ENCODE measurements at places on chromosomes 6 and 20.

GRCh38 chr6:111522393-111523020 lies 39.5 kb upstream of the REV3L start:
- no peak for DNase-seq

GRCh38 chr20:4929686-4930397 lies 71.5 kb downstream of the SLC23A2 start:
- no peak for DNase-seq

DNA sequence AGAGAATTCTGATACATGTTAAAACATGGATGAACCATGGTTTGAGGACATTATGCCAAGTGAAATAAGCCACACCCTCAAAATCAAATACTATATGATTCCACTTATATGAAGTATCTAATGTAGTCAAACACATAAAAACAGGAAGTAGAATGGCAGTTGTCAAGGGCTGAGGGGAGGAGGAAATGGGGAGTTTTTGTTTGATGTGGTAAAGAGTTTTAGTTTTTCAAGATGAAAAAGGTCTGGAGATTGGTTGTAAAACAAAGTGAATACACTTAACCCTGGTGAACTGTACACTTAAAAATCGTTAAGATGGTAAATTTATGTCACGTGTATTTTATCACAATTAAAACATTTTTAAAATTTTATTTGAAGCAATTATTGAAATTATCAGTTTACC lies 127.4 kb upstream of the GRIK2 start:
- DNase-seq, result no peak

DNA sequence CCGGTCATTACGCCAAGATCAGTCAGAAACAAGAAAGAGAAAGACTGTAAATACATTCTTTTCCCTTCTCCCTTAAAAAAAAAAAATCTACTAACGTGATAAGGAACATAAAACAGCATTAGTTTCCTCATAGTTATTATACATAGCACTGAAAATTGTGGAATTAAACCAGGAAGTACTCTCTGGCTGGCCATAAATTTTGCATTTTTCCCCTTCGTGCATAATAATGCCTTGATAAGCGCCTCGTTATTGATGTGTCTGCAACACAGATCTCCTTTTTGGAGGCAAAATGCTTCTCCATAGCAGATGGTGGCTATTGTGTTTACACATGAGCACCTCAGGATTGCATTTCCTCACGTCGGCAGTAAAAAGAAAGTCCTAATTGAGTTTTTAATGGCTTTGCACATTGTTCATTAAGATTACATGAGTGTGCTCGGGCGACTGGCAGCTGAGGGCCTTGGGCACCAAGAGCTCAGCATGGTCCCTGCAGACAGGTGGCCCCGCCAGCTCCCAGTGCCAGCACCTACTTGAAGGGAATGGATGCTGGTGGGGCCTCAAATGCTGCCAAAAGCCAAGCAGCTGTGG lies 394.5 kb downstream of the PTPRT start:
- DNase-seq, result no peak

- peak; percentile 63 for DNase-seq
These were observed 4.4 kb downstream of the AMD1 start for GRCh38 chr6:110878751-110879522.

- DNase-seq, result no peak
These were observed 89.0 kb downstream of the IPCEF1 start for GRCh38 chr6:154267508-154268106.

DNA sequence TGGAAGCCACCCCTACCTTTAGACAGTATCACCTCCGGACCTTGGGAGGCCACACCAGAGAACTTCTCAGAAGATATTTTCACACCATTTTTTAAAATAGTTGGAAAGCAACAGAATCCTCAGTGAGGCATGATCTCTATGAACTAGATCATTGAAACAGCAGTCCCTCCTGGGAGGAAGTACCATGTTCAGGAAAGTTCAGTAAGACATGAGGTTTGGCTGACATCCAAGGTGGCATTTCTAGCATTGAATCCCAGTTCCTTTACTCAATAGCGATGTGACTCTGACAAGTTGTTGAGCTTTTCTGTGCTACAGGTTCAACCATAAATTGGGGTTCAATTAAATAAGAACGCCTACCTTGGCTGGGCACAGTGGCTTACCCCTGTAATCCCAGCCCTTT lies 169.0 kb downstream of the TBC1D7 start:
- DNase-seq, result no peak

GRCh38 chr20:32189691-32190615 lies 17.6 kb downstream of the PLAGL2 start:
- DNase-seq, result peak; percentile 35

- no peak for DNase-seq
These were observed 210.4 kb downstream of the KCNQ5 start for GRCh38 chr6:72832271-72832670.

DNA sequence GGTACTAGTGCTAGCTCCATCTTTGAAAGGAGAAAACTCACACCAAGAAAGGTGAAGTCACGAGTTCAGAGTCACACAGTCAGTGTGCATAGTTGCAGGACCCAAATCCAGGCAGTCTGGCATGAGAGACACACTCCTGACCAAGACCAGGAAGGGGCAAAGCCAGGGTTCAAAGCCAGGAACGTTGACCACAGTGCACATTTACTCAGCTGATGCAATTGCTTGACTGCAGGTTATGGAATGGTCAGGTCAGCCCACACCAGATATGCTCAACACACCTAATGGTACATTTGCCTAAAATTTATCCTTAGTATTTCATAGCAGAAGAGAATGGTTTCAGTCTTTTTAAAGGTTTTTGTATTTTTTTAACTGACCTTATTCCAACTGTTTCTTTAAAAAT lies 37.7 kb downstream of the TGM6 start:
- DNase-seq, result no peak

GRCh38 chr6:87687296-87687695 lies 14.7 kb downstream of the AKIRIN2 start:
- DNase-seq, result no peak

GRCh38 chr6:54903884-54904283 lies 57.3 kb downstream of the FAM83B start:
- DNase-seq, result no peak

DNA sequence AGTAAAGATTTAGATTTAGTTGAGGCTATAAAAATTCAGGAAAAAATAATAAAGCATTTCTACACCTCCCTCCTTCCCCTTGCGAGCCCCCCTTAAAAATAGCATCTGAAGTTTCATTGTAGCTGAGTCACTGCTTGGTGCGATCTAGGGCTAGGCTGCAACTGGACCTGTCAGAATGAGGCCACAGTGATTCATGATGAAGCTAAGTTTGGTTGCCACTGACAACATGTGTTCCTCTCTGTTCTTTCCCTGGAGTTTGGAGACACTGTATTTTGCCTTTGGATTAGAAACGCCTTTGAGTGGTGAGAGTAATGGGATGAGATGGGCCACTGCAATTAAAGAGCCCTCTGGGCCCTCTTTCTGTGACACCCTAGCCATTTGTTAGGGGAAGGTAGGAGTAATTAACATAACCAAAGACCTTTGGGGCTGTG lies 334.1 kb downstream of the NRN1 start:
- DNase-seq, result no peak

Measured in B cell (primary cell).